ENCODE measurements at places on chromosomes 7 and 10. TPM values are rescaled to one million over a fixed set of nuclear protein-coding genes. Genes with fewer than 3 reads are reported as not detected.

Gene OPALIN
- under 0.01 TPM for total RNA-seq

Gene CALCR
- 0.05 TPM for total RNA-seq

Gene RPEL1
- 0.05 TPM for total RNA-seq

Gene ZNF365
- total RNA-seq, result 0.19 TPM

Gene TES
- total RNA-seq, result 64.2 TPM

Gene C10orf90
- 0.38 TPM for total RNA-seq

Gene TEX36
- total RNA-seq, result not detected

Gene TPST1
- 5.8 TPM for total RNA-seq

Gene VWDE
- total RNA-seq, result 0.90 TPM

Gene TBX20
- 0.09 TPM for total RNA-seq

Gene TCF7L2
- total RNA-seq, result 1.4 TPM

Gene GRID2IP
- total RNA-seq, result 0.28 TPM

Gene SCART1
- 0.94 TPM for total RNA-seq

Gene MOGAT3
- total RNA-seq, result not detected

Gene GNGT1
- 0.76 TPM for total RNA-seq

Data from thymus (tissue), 14 donors.